ENCODE measurements at places on chromosomes 6 and 20. TPM values are rescaled to one million over a fixed set of nuclear protein-coding genes. Genes with fewer than 3 reads are reported as not detected.

DNA sequence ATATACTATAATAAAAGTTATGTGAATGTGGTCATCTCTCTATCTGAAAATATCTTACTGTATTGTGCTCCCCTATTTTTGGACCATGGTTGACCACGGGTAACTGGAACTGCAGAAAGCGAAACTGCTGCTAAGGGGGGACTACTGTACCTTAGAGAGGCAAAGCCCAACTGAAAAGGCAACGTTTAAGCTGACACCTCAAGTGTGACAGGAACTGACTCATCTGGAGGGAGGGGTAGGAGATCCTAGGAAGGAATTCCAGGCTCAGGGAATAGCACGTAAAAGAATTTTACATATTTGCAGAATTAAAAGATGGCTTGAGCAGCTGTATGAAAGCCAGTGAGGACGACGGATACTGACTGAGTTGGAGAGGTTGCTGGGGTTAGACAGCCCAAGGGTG lies 34.8 kb downstream of the ELOVL2 start:
- peak overlapping the region; percentile 76 for H3K27ac ChIP-seq
- H3K4me1 ChIP-seq = peaks cover 42% of the 10 kb centered on the region
- H3K4me3 ChIP-seq = peak overlapping the region; percentile 24
- H3K36me3 ChIP-seq = no peaks in the 10 kb centered on the region
- no peaks in the 10 kb centered on the region for H3K27me3 ChIP-seq

DNA sequence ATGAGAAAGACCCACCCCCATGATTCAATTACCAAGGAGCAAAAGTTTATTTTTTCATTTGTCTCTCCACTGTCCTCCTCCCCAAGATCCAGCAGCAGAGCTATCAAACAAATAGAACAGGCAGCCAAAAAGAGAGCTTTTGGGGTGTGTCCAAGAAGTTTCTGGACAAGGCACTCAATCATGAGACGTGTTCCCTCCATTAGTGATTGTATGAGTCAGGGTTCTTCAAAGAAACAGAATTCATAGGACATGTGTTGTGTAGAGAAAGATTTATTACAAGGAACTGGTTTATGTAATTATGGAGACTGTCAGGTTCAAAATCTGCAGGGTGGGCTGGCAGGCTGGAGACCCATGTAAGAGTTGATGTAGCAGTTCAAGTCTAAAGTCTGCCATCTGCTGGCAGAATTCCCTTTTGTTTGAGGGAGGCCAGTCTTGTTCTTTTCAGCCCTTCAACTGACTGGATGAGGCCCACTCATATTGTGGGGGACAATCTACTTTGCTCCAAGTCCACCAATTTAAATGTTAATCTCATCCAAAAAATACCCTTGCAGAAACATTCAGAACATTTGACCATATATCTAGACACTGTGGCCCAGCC lies 248.1 kb upstream of the OPRM1 start:
- DNase-seq = peak; percentile 25
- no peaks in the 10 kb centered on the region for H3K27me3 ChIP-seq
- H3K27ac ChIP-seq = no peak overlapping the region
- no peaks in the 10 kb centered on the region for H3K36me3 ChIP-seq
- H3K4me3 ChIP-seq = no peak overlapping the region

- H3K36me3 ChIP-seq = no peaks in the 10 kb centered on the region
- peak; percentile 48 for DNase-seq
- peak overlapping the region; percentile 92 for H3K27ac ChIP-seq
- H3K4me1 ChIP-seq = peaks cover 58% of the 10 kb centered on the region
- H3K4me3 ChIP-seq = no peak overlapping the region
These were observed 7.2 kb upstream of the TRIB3 start for GRCh38 chr20:373171-373890.

- H3K27me3 ChIP-seq = no peaks in the 10 kb centered on the region
- no peak for DNase-seq
- H3K27ac ChIP-seq = no peak overlapping the region
- H3K4me3 ChIP-seq = no peak overlapping the region
- no peaks in the 10 kb centered on the region for H3K4me1 ChIP-seq
These were observed 264.3 kb downstream of the PTPRK start for GRCh38 chr6:128256095-128256494.

DNA sequence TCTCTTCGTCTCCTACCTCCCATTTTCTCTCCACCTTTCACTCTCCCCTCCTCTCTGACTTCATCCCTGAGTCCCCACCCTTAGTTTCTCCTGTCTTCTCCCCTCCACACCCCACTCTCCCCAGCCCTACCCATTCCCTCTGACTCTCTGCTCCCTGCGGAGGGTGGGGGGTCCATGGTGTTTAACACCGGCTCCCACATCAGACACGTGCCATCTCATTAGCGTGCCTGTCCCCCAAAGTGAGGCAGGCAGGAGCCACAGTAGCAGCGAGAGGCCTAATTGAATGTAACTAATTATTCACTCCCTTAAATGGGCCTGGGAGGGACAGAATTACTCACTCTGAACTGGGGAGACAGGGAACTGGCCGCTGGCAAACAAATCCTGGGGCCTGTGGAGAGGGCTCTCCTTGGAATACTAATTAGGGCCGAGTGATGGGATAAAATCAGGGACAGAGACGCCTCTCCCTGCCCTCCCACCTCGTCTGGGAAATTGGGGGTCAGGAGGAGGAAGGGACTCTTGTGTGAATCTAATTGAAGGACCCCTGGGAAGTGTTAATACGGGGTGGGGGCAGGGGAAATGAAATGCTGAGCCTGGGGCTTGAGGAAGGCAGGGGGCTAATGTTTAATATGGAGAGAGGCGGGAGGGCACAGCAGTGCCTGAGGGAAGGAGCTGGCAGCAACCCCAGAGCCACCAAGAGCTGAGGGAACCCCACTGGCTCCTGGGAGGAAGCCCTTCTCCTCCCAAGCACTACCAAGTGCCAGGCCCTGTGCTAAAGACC lies 17.9 kb downstream of the CD40 start:
- no peaks in the 10 kb centered on the region for H3K36me3 ChIP-seq
- DNase-seq = no peak
- no peak overlapping the region for H3K4me3 ChIP-seq
- H3K4me1 ChIP-seq = no peaks in the 10 kb centered on the region
- no peak overlapping the region for H3K27ac ChIP-seq
- H3K27me3 ChIP-seq = peaks cover 54% of the 10 kb centered on the region

Gene PROKR2
- total RNA-seq = not detected
